Stimulated activated CD8-positive, alpha-beta memory T cell treated with anti-CD3 and anti-CD28 coated beads, Interleukin-7, amount 100 ng/mL, for 24 hours (primary cell): ENCODE measurements at places on chromosomes 2 and 18.

DNA sequence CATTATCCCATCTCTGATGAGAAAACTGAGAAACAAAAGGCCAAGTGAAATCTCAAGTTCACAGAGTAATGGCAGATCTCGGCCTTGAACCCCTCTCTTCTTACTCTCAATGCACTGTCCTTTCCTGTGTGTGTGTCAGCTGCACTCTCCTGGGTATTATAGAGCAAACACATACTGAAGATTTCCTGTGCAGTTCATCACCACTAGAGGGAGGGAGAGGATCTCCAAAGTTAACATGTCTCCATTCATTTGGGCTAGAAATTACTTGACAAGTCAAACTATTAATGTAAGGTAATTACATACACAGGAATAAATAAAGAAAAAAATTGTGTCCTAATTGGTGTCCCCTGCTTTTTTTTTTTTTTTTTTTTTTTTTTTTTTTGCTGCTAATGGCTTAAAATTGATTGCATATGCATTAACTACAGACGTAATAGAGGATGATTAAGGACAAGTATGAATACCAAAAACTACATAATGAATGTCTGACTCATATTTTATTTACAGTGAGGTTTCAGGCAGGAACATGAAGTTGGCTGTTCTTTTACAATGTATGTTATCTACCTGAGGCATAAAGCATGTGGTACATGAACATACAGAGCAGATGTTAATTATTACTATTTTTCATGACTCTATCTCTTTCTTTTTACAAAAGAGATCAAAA is 269.2 kb downstream of the NYAP2 start:
- DNase-seq, result no peak

DNA sequence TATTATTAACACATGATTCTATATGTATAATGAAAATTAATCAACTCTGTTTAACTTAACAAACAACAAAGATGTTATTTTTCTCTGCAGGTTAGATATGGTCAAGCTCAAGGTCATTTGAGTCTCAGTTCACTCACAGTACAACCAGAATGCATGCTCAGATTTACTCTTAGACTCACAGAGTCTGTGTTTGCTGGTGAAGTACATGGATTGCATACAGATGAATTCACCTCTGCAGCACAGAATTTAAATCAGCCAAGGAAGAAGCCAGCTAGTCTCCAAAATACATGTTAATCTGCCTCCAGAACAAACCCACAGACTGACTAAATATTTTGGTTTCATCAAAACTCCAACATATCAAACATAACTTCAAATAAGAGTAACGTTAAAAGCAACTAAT is 424.5 kb downstream of the RAD51AP2 start:
- DNase-seq, result no peak

DNA sequence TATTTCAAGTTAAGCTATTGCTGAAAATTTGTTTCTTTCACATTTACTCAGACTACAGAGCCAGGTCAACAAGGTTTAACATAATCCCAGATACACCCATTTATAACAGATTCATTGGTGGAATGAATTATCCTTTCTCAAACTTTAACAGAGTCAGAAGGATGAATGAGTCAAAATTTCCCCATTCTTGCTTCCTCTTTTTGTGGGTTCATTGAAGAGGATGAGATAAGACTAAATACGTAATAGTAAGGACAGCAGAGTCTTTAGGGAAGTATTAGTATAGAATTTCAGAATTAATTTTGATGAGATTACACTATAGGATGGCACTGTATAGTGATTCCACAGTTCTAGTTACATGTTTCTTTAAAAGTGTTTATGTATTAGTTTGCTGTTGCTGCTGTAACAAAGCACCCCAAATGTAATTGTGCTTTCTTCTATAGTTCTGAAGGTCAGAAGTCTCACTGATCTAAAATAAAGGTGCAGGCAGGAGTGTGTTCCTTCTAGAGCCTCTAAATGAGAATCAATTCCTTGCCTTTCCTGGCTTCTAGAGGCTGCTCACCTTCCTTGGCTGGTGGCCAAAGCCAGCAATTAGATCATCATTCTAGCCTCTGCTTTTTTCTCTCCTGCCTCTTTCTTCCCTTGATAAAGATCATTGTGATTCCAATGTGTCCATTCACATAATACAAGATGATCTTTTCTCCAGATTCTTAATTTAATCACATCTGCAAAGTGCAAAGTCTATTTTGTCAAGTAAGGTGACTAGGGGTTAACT is 309.3 kb upstream of the PIK3C3 start:
- DNase-seq, result no peak

DNA sequence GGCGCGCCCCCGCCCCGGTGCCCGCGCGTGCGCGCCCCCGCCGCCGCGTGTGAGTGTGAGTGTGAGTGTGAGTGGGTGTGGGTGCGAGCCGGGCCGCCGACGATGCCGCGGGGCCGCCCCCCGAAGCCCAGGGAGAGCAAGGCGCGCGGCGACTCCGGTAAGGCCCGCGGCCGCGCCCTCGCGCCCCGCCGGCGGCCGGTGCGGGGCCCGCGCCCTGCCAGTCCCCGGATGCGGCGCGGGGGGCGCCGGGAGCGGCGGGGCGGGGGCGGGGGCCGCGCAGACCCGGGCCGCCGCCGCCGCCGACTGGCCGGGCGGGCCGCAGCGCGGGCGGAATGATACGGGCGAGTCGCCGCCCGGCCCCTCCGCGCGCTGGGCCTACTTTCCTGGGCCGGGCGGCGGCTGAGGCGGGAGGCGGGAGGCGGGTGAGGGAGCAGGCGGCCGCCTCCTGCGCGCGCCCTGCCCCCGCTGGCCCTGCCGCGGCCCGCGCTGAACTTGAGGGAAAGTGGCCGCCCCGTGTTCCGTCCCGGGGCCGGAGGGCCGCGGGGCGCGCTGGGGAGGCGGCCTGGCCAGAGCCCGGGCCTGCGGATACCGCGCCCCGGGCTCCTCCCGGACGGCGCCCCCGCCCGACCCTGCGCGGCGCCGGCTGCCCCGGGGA is at the start of gene ZNF236:
TSS of gene ZNF236 (plus strand) at position 52 of the 655 bp plus-strand sequence. CDS start at position 103, 51 bp downstream.
- peak; percentile 41 for DNase-seq

GRCh38 chr2:97765933-97766332 is 52.6 kb downstream of the ZAP70 start:
- no peak for DNase-seq

DNA sequence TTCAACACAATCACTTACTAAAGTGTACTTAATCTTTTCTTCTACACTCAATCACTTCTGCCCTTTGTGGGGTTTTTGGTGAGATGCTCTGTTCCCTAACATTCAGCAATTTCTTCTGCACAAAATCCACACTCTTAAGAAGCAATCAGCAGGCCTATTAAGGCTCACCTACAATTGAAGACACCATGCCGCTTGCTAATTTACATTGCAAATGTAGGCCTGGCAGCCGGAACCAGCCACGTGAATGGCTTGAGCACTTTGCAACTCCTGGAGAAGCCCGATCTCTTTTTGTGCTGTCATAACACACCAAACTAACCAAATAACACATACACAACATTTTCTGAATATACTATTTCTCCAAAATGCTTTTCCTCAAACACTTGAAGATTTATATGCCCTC is 66.3 kb downstream of the NYAP2 start:
- DNase-seq, result no peak

- DNase-seq, result no peak
Measured at GRCh38 chr2:84735389-84735788, 145.5 kb downstream of the TRABD2A start.

- no peak for DNase-seq
Measured at GRCh38 chr2:126784045-126784444, 114.6 kb upstream of the TEX51 start.

- no peak for DNase-seq
Measured at GRCh38 chr2:174210862-174211261, 37.5 kb downstream of the OLA1 start.

GRCh38 chr18:79903787-79904356 is 47.6 kb downstream of the SLC66A2 start:
- no peak for DNase-seq

- no peak for DNase-seq
Measured at GRCh38 chr2:122627388-122627787, 871.9 kb downstream of the TSN start.

- no peak for DNase-seq
Measured at GRCh38 chr2:191666226-191666625, 11.7 kb upstream of the NABP1 start.

- no peak for DNase-seq
Measured at GRCh38 chr2:109486711-109487535, 126.8 kb downstream of the SEPTIN10 start.

DNA sequence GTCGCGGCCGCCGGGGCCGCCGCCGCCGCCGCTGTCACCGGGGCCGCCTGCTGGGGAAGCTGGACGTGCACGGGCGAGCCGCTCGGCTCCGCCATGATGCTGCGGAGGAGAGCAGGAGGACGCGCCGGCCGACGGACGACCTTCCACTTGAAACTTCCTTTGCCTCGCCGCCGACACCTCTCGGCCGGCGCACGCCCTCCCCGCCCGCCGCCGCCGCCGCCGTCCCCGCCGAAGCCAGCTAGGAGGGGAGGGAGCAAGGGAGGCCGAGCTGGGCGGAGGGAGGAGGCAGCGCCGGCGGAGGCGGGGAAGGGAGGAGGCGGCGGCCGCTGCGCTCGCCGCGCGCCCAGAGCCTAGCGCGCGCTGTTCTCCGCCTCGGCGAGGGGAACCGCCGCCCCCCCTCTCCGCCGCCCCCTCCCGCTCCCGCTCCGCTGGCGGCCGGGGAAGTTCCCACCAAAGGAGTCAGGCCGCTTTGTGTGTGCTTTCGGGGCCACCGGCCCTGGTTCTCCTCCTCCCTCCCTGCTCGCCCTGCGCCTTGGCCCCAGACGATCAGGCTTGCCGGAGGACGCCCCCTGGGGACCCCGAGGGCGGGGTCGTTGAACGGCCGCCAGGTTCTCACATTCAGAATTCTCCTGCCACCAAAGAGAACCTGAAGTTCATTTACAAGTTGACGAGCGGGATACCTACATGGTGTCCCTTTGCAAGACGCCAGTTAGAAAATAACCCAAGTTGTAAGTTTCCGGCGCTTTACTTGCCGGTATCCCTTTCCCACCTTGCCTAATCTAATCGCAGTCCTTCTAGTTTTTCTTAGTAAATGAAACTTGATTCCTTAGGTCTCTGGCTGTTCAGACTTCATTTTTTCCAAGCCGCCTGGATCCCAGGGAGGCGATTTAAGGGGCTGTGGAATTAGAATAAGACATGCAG is at the start of gene STK39:
TSS of gene STK39 (minus strand) at position 255 of the 921 bp plus-strand sequence. CDS start at position 95, 160 bp downstream.
- peak; percentile 44 for DNase-seq

DNA sequence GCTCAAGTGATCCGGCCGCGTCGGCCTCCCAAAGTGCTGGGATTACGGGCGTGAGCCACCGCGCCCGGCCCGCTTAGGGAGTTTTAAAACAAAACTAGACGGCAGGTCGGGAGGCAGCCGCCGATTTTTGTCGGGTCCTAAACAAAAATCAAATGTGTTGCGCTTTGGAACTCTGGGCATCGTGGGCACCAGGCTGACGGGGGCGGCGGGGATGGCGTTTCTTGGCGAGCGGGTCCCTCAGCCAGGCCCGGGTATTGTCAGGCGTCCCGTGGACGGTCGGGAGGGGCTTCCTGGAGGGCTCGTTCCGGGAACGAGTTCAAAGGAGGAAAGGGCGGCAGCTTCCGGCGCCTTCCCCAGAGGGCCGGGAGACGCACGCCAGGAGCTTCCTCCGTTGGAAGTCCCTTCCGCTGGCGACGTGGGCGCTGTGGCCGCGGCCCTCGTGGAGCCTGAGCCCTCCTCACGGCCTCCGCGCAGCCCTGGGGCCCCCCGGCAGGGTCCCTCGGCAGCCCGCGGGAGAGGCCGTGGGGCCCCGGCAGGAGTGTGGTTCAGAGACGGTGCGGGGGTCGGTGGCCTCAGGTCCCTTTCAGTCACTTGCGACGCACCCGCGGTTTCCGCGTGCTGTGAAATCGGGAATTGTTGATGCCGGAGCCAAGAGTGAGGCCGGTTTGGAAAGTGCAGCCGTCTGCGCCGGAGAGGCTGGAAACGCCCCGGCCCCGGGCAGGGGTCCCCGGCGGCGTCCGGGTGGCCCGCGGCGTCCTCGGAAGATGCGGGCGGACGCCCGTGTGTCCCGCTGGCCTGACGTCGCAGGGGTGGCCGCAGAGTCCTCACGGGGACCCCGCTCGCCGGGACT is 59.3 kb downstream of the EMILIN2 start:
- no peak for DNase-seq

DNA sequence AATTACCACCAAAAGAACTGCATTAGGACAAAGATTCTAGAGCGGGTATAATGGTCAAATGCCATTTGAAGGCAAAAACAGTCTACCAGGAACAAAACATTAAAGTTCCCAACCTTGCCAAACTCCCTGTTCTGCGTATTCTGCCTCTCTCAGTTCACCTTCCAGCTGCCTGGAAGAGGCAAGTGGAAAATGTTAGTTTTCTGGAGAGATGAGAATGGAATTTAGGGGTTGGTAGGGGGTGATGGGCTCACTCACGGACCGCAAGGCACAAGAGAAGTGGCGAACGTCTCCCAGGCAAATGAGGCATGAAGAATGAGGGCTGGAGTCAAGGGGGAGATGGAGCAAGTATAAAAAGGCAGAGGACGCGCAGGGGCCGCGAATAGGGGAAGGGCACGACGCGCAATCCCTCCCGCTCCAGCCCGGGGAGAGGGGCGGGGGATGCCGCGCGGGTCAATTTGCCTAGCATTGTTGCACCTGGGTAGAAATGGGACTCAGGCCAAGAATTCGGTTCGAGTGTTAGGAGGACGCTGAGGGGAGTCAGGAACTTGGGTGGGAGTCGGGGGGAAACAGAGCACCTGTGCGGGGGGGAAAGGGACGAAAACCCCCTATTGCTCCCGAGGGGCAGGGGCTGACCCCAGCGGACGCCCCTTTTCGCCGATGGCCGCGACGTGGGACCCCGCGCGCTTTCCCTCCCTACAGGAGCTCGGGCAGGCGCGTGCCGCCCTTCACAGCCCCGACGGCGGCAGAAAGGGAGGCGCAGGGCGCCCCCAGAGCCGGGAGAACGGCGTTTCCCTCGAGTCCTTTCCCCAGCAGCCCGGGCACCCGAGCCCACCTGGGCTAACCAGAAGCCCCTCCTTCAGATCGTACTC is 573 bp downstream of the PAIP2B start:
- DNase-seq, result no peak

GRCh38 chr2:79100285-79100684 is 12.5 kb upstream of the REG1B start:
- no peak for DNase-seq

GRCh38 chr2:193980599-193980998 is 1676.4 kb upstream of the SLC39A10 start:
- DNase-seq, result no peak

DNA sequence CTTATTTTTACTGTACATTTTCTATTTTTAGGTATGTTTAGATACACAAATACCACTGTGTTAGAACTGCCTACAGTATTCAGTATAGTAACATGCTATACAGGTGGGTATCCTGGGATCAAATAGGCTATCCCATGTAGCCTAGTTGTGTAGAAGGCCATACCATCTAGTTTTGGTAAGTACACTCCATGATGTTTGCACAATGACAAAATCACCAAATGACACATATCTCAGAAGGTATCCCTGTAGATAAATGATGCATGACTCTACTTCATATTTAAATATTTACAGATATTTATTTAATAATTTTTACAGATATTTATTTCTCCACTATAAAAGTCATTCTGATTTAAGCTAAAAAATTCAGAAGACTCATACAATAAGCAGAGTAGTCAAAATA is 233.8 kb upstream of the OSR1 start:
- no peak for DNase-seq

DNA sequence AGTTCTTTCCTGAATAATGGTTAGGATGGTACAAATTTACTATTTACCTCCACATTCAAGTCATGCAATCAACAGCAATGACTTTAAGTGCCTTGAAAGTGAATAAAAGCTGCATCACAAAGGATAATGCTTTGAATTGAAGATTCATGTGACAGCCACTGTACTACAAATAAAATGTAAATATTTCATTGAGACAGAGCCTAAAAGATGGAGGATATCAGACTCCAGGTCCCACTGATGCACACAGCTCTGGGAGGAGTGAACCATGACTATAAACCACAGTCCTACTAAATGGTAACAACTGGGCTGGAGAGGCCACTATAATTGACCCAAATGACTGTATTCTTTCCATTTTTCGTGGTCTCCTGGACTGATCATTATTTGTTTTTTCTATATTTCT is 576.9 kb downstream of the ADCYAP1 start:
- no peak for DNase-seq
